ENCODE measurements at places on chromosomes 2 and 18.

DNA sequence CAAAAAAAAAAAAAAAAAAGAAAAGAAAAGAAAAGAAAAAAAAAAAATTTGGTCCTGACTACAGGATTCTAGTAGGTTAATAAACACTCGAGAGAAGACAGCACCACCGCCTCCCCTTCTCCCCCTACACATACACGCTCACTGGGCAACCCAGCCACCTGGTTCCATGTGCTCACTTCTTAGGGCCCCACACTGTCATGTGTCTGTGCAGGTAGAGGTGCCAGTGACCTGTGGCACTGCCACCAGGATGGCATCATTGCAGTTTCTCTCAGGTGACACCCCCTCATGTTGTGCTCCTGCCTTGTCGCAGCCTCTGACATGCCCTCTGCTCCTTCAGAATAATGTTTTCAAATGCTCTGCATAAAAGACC, 39.7 kb upstream of the LYPD6B start:
- DNase-seq, result no peak

GRCh38 chr2:58904095-58904494, 663.0 kb upstream of the FANCL start:
- DNase-seq, result no peak

- no peak for DNase-seq
Observed at GRCh38 chr2:175004730-175004979, 526 bp downstream of the CHN1 start.

- no peak for DNase-seq
Observed at GRCh38 chr2:191041418-191042161, 27.6 kb upstream of the STAT1 start.

DNA sequence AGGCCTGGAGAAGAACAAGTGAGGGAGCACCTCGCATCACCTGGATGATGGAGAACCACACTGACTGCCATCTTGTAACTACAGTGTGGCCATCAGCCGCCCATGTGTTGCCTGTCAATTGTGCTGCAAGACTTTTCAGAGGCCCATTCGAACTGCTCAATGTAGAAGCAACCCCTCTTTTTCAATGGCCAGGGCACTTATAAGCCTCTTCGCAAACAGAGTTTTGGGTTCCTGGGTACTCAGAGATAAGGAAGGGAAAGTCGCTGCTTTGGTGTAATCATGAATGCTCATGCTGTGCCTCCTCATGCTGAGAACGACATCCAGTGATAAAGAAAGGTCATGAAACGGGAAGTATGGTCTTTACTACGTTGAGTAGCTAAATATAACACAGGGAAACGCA, 143.9 kb upstream of the SLC39A10 start:
- no peak for DNase-seq

All from AG04449 (cell line).